ENCODE measurements at places on chromosomes 6 and 20.
A peak's percentile ranks its signal among the peaks of the same experiment; 100 is the strongest.

GRCh38 chr6:37804586-37804985 lies 14.9 kb upstream of the ZFAND3 start:
- no peak for DNase-seq

DNA sequence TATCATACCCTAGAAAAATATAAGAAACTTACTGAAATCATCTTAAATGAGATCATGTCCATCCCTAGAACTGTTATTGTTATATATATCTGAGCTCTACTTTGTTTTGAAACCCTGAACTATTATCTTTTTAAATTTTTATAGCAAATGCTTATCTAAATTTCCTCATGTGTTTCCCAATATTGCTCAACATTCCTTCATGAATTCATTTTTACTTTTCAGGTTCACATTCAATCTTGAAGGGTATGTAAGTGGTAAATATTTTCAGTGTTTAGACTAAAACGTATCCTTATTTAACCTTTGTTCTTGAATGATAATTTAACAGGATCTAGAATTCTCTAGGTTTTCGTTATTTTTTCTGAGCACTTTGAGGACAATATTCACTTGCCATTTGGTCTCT lies 23.9 kb downstream of the PDE7B start:
- DNase-seq: no peak

- no peak for DNase-seq
Measured at GRCh38 chr20:14951105-14951504, 613.7 kb upstream of the FLRT3 start.

DNA sequence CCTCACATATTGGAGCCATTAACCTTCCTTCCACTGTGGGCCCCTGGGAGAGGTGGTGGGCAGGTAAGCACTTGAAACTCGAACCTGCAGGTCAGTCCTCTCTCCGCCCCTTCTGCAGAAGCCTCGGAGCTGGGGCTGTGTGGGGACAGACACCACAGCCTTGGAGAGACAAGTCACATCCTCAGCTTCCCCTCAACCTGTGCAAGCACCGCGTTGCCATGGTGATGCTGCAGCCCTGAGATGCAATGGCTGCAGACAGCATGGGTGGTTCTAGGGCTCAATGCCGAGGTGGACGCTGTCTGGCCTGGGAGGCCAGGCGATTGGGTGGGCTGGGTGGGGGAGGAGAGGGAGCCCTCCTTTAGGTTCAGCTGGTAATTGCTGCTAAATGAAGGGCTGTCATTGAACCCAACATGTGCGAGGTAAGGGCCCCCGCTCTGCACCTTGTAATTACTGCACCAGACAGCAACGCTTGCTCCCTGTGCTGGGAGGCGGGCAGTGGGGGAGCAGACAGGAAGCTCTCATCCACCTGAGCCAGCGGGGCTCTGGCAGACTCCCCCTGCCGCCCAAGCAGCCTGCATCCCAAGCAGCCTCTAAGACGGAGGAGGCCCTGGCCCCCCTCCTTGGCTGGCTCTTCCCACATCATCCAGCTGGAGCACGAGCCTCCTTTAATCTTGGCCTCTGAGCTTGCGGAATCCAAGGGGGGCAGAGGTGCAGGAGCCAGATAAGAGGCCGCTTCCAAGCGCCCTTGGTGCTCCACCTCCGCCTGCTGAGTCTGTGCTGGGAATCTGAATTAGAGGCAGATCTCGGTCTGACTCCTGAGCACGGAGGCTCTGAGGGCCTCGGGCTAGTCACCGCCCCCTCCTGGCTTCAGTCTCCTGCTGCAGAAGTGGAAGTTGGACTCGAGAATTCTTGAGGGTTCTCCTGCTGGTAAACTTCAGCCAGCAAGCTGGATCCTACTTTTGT lies 39.8 kb upstream of the CDH22 start:
- no peak for DNase-seq

DNA sequence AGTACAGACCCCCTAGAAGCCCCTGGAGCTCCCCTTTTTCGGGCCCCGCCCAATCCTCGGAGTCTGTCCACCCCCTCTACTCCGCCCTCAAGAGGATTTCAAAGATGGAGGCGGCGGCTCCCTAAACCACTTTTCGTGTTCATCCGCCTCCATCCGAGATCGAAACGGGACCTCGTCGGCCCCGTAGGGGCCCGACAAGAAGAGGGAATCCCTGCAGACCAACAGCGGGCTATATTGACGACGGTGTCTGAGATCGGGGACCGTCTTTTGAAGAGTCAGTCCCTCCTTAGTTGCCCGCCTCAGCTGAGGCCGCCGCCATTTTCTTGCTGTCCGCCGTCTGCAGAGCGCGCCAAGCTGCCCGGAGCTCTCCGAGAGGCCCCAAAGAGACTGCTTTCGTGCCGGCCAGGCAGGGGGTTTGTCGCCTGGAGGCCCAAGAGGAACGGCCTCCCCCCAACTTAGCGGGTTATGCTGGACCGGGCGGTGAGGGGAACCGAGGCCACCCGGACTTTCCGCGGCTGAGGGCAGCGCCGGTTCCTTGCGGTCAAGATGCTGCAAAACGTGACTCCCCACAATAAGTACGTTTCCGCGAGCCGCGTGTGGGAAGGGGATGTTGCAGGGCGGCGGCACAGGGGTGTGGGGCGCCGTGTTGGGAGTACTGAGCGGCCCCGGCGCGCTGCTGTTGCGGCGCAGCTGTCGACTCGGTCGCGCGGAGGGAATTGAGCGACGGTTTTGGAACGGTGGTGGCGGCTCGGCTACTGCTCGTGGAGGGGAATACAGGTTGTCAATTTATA lies 4.2 kb downstream of the BRD2 start:
- peak; percentile 63 for DNase-seq

DNA sequence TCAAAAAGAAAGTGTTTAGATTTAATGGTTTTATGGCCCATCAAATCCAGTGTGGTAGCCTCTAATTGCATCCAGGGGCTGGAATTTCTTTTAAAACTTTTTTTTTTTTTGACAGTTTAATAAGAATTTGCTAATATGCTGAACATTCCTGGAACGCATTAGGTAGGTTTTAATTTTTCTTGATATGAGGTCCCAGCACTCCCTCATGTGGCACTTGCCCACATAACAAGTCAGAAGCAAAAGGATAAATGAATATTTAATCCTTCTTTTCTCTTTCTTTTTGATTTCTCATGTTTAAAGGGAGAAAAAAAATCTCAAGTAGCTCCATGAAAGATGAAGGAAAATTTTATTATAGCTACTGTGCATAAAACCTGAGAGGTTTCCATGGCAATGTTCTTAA lies 13.5 kb downstream of the HAO1 start:
- DNase-seq: peak; percentile 17

DNA sequence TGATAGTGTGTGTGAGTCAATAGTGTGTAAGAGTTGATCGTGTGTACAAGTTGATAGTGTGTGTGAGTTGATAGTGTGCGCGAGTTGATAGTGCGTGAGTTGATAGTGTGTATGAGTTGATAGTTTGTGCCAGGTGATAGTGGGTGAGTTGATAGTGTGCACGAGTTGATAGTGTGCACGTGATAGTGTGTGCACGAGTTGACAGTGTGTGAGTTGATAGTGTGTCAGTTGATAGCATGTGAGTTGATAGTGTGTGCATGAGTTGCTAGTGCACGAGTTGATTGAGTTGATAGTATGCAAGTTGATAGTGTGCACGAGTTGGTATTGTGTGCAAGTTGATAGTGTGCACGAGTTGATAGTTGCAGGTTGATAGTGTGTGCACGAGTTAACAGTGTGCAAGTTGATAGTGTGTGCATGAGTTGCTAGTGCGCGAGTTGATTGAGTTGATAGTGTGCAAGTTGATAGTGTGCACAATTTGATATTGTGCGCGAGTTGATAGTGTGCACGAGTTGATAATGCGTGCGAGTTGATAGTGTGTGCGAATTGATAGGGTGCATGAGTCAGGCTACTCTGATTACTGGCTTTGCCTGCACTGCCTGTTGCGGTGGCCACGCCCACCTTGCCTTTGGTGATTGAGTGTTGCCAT lies 35.8 kb upstream of the IYD start:
- DNase-seq: no peak

DNA sequence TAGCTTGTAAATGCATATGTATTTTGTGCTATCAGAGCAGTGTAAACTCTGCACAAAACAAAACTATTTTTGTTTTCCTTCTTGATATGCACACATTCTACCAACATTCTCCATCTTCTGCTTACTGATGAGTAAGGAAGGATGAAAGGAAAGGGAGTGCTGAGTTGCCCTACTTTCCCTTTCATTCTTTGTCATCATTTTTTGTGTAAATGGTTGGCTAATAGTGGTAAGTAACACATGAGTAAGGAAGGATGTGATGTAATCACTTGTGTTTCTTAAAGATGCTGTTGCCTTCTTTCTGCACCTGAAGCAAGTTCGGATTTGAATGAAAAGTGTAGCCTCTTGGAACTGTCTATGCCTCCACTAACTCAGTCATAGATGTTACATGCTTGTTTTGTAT lies 4.6 kb upstream of the REV3L start:
- DNase-seq: peak; percentile 73

DNA sequence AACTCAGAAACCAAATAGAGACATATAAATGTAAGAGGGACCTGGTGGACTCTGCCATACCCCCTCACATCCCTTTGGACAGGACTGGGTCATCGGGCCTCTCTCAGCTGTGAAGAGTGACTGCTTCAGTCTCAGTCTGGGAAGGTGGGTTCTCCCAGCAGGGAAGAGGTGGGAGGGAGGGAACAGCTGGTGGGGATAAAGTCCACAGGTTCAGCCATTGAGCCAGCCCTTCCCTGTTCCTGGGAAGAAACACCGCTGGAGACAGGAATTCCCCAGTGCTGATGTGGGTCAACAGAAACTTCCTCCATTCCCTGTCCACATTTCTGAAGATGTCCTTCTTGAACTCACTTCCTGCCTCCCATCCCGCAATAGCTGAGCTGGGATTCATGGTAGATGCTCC lies 209.2 kb upstream of the PMEPA1 start:
- no peak for DNase-seq

- no peak for DNase-seq
Measured at GRCh38 chr6:139742671-139743070, 368.2 kb upstream of the CITED2 start.

- no peak for DNase-seq
Measured at GRCh38 chr6:4382362-4382853, 247.0 kb upstream of the ECI2 start.

DNA sequence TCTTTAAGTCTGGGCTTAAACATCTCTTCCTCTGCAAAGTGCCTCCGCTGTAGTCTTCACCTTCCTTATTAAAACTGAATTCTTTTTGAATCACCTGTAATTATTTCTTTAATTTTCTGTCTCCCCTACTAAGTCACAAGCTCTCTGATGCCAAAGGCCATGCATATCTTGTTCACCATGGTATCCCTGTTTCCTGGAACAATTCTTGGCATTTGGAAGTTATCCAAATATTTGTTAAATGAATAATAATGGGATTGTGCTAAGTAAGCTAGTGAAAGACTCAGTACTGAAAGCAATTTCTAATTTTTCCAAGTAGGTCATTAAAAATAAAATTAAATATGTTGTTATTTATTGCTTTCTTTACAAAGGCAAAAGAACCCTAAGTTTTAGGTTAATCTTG lies 12.2 kb downstream of the SNAP91 start:
- DNase-seq: peak; percentile 2

GRCh38 chr6:116568111-116568510 lies 3.2 kb upstream of the RWDD1 start:
- DNase-seq: no peak

DNA sequence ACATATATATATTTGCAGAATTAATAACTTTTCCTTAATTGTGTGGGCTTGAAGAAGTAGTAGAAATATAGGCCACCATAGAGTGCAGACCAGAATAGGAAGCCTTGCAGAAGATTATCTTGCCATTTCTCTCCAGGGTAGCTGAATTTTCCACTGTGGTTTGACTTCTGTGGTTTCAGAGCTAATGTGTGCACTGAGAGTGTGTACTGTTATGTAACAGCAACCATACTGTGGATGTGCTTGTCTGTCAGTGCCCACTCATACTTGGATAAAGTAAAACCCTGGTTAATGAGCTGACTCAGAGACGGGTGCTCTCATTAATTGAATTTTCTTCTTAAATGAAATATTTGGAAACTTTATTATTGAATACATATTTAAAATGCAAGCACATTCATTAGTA lies 57.2 kb downstream of the CEP43 start:
- DNase-seq: peak; percentile 7

DNA sequence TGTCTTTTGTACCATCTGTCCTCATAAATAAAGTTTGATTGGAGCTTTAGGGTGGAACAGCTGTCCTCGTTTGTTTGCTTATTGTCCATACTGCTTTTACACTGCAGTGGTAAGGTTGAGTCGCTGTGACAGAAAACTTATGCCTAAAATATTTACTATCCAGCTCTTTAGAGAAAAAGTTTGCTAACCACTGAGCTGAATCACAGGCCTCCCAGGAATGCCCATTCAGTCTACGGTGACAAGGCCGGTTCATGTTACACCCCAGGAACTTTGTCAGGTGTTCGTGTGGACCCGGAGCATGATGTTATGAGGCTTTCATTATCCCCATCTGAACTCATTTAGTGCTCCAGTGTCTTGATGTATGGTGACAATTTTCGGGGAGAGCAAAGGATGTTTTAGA lies 401.1 kb downstream of the SAMD5 start:
- peak; percentile 15 for DNase-seq

- DNase-seq: no peak
Measured at GRCh38 chr20:20143165-20143564, 90.8 kb downstream of the CFAP61 start.

GRCh38 chr6:169168302-169168630 lies 85.4 kb downstream of the THBS2 start:
- no peak for DNase-seq

DNA sequence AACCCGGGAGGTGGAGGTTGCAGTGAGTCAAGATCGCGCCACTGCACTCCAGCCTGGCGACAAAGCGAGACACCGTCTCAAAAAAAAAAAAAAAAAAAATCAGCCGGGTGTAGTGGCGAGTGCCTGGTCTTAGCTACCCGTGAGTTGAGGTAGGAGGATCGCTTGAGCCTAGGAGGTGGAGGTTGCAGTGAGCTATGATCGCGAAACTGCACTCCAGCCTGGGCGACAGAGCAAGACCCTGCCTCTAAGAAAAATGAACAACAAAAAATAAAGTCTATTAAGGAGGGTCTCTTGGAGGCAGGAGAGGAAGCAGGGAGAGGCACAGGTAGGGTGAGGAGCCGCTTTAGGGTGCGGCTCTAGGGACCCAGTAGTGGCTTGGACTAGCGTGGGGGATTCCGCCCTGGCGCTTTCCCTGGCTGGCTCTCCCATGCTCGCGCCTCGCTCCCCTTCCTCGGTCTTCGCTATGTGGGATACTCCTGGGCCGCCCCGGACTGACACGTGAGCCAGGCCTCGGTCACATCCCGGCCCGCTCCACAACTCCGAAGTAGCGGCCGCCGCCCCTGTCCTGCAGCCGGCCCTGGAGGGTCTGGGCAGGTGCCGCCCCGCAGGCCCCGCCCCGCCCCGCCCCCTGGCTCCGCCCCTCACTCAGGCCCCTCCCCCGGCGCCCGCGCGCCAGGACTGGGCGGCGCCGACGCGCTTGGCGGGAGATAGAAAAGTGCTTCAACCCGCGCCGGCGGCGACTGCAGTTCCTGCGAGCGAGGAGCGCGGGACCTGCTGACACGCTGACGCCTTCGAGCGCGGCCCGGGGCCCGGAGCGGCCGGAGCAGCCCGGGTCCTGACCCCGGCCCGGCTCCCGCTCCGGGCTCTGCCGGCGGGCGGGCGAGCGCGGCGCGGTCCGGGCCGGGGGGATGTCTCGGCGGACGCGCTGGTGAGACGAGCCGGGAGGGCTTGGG lies at the start of gene MYBL2:
MYBL2 (plus strand) TSS at position 739 of the 953 bp plus-strand sequence; CDS start at position 909, 170 bp downstream.
- peak; percentile 12 for DNase-seq

- DNase-seq: peak; percentile 85
Measured at GRCh38 chr6:42197555-42198362, 3.0 kb upstream of the GUCA1B start.

- DNase-seq: no peak
Measured at GRCh38 chr20:24461848-24462247, 7.6 kb upstream of the SYNDIG1 start.

- no peak for DNase-seq
Measured at GRCh38 chr20:14711652-14712051, 374.2 kb upstream of the FLRT3 start.

GRCh38 chr20:58264271-58264670 lies 35.8 kb upstream of the ANKRD60 start:
- DNase-seq: no peak

Measured in kidney glomerular epithelial cell (primary cell).